ENCODE measurements at places on chromosomes 3 and 15.

DNA sequence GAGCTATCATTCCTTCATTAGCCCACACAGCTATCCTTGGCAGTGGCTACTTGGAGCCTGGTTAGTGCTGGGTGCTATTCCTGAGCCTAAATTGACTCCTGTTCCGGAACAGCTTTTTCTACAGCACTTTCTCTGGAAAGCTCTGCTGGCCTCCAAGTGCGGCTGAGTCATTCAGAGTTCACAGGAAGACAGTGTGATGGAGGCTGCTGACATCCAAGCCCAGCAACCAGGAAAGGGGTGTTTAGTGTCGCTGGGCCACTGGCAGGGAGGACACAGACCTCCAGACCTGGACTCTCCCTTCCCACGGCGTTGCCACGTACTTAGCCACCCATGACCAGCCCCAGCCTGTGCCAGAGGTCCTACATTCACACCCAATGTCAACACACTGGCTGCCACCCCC is 28.7 kb downstream of the CACNA2D2 start:
- peak; percentile 50 for DNase-seq

DNA sequence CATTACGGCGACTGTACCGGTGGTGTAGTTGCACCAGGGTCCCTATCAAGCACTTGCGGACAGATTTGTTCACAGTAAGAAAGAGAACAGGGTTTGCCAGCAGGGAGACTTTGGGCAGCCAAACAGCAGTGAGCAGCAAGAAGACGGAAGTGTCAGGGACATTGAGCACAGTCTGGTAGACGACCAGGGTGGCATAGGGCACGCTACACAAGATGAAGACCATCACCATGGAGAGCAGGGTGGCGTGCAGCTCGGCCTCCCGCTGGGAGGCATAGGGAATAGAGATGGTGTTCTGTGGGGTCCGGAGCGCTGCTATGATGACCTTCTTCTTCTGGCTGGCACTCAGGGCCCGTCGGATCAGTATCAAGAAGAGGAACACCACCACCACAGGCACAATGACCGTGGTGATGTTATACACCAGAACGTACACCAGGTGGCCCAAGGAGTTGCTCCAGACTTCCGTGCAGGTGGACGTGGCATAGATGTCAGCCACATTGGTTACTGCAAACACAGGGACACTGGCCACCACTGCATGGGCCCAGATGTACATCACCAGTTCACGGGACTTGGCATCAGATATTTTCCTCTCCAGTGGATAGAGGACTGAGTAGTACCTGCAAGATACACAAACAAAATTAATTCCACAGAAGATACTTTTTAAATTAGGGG is 19.1 kb upstream of the FSIP1 start:
- DNase-seq = no peak

DNA sequence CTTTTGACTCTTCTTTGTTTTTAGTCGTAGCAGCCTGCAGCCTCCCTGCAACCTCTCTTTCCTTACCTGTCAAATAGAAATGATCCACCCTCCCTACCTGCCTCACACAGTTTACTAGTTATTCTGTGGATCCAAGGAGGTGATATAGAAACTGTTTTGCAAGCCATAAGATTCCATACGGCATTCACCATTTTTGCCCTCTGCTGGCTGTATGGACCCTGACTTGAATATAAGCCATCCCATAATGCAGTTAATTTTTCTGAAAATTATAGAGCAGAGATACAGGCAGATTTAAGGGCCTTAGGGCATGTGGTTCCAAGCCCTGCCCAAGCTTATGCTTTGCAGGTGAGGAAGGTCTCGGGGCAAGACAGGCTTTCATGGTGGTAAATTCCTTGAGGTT is 63.8 kb downstream of the CPN2 start:
- DNase-seq = peak; percentile 6

GRCh38 chr15:49813625-49814024 is 192.8 kb downstream of the DTWD1 start:
- peak; percentile 54 for DNase-seq

DNA sequence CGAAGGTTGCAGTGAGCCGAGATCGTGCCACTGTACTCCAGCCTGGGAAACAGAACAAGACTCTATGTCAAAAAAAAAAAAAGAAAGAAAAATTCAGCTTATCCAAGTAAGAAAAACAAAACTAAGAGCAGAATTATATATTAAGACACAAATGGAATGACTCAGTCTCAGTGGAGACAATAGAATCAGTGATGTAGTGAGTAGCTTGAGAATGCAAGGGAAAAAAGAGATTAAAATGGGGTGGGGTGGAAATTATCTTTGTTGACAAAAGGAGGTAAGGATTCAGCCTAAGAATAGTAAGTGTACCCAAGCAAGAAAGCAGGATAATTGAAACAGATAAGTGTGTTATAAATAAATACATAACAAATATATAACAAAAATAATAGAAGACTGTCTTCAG is 70.7 kb downstream of the BLM start:
- DNase-seq = no peak

DNA sequence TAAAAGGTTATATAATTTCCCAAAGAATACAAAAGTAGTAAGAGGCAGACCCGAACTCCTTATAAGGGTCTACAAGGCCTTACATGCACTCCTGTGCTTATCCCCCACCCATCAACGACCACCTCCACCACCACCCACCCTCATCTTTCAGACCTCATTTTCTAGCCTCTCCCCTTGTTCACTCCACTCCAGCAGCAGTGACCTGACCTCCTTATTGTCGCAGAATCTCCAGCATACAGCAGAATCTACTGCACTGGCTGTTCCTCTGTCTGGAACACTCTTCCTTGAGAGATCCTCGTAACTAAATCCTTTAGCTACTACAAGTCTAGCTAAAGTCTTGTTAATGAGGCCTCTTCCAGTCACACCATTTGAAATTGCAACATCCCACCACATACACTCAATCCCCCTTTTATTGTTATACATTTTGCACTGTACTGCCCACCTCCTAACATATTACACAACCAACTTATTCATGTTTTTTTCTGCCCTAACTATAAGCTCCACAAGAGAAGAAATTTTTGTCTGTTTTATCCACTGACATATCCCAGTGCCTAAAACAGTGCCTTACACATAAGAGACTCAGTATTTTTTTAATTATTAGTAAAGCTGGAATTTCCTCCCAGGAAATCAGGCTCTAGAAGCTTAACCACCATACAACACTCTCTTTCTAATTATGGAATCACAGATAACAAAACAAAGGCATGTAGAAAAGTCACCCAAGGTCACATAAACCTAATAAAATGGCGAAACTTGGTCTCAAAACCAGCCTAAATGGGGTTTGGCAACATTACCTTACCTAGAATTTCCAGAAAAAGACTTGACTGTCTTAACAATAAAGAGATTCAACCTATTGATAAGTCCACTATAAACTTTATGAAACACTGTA is 40.2 kb downstream of the ZNF148 start:
- DNase-seq = no peak

DNA sequence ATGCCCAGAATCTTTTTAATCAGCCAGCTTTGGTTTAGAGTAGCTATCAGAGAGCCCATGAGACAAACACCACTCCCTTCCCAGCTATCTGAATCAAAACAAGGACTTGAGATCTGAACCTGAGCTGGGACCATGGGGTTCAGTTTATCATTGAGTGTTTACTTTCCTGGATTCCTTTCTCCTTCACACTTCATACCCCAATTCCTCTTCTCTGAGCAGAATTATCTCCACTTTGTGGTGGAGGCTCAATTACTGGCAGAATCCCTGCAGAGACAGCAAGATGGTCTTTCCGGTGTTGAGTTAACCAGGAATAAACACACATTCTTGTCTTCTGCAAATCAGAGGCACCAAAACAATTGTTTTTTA is 102.4 kb downstream of the RPL22L1 start:
- DNase-seq = no peak

GRCh38 chr3:128383316-128384235 is 83.1 kb downstream of the DNAJB8 start:
- DNase-seq = peak; percentile 58

DNA sequence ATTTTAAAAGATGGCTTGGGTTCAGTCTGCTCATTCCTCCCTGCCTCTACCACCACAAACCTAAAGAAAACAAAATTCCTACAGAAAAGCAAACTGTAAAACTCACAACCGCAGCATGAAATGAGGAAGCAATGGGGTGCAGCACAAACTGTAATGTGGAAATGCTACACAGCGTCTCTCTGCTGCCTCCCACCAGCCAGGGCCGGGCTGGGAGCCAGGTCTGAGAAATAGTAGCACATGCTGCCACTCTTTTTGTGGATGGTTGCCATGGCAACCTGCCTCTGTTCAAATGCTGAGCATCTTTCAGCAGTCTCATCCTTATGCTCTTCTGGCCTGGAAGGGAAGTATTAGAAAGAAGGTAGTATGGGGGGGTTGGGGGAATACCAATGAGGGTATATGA is 55.4 kb downstream of the EOMES start:
- DNase-seq = peak; percentile 81

DNA sequence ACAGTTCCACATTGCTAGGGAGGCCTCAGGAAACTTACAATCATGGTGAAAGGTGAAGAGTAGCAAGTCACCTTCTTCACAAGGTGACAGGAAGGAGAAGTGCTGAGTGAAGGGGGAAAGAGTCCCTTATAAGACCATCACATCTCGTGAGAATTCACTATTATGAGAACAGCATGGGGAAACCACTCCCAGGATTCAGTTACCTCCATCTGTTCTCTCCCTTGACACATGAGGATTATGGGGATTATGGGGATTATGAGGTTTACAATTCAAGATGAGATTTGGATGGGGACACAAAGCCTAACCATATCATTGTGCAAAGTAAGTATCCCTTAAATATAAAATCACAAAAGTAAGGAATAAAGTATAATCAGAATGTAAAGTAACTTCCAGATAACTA is 375.9 kb upstream of the NAALADL2 start:
- DNase-seq = no peak

- no peak for DNase-seq
Observed at GRCh38 chr3:31241533-31241932, 291.2 kb upstream of the STT3B start.

- no peak for DNase-seq
Observed at GRCh38 chr3:13595485-13595884, 46.6 kb downstream of the FBLN2 start.

GRCh38 chr3:156299569-156299968 is 179.2 kb downstream of the KCNAB1 start:
- no peak for DNase-seq

- DNase-seq = peak; percentile 52
Observed at GRCh38 chr3:45985532-45986302, 9.9 kb downstream of the FYCO1 start.

DNA sequence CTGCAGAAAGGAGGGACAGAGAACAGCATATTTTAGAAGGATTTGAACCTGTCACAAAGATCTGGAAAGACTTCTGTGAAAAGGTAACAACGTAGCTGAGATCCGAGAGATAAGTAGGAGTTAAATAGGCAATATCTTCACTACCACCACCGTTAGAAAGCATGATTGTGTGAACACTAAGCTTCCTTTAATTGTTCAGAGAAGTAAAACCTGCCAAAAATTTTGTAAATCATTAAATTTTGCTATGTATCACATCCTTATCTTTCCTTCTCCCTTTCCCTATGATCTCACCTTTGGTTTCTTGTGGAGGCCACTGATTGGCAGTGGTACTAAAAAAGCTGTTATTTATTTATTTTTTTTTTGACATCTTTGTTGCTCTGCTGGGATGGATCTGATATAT is 346.9 kb downstream of the NLGN1 start:
- DNase-seq = no peak

DNA sequence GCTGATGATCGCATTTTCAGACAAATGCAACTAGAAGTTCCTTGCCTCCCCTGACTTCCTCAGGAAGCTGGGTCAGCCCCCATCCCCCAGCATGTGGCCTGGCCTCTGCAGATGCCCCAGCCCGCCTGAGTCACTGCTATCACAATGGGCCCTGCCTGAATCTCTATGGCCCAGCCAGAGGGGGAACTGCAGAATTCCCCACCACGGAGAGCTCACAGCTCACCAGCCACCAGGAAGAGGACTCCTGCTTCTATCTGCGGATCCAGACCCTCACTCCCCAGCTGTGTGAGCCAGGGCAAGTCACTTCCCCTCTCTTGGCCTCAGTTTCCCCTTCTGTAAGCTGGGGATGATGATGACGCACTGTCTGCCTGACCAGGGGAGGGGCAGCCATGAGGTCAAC is 6.9 kb downstream of the PLXND1 start:
- DNase-seq = peak; percentile 59

DNA sequence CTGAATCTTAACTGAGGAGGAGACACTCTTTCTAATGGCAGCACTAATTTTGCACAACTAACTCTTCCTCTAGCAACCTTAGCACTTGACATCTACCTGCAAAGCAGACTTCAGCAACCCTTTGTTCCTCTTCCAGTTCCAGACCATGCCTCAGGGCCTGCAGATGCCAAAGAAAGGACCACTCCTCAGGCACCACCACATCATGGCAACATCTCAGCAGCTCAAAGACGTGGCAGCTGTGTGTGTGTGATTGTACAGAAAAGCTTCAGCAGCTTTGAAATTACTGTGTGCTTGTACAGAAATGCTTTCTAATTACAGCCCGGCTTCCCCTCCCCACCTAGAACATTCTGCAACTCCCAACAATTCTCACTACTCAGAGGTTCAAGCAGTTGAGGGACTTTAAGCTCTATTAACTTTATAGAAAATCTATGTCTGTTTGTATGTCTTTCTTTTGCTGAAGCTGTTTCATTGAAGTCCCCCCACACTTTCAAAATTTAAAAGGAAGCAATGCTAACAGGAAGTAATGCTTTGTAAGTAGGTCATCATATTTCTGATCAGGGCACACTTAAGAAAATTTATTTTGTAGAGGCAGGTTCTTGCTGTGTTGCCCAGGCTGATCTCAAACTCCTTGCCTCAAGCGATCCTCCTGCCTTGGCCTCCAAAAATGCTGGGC is 115.2 kb downstream of the CD47 start:
- DNase-seq = no peak

DNA sequence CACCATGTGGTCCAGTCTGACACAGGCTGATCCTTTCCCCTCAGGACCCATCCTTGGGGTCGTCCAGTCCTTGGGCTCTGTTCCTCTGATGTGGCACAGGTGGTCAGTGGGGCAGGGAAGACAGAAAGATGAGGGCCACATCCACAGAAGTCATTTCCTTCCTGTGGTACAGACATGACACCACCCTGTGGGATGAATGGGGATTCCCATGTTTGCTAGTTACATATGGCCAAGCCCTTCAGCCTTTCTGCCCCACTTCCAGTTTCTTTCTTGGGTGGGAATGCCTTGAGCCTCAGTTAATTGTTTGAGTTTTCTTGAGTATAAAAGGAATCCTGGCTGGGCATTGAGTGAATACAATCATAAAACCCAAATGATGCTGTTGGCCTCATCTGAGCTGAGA is 284.7 kb upstream of the CTDSPL start:
- no peak for DNase-seq

GRCh38 chr3:101950510-101950909 is 101.2 kb downstream of the NFKBIZ start:
- DNase-seq = no peak

Measured in right hindlimb (tissue), 1 donor.